ENCODE measurements at places on chromosomes 4 and X.
A peak's percentile ranks its signal among the peaks of the same experiment; 100 is the strongest.

- DNase-seq: no peak
Observed at GRCh38 chrX:129682979-129683378, 28.2 kb upstream of the APLN start.

GRCh38 chrX:72295745-72296144, 10.0 kb downstream of the CITED1 start:
- no peak for DNase-seq

DNA sequence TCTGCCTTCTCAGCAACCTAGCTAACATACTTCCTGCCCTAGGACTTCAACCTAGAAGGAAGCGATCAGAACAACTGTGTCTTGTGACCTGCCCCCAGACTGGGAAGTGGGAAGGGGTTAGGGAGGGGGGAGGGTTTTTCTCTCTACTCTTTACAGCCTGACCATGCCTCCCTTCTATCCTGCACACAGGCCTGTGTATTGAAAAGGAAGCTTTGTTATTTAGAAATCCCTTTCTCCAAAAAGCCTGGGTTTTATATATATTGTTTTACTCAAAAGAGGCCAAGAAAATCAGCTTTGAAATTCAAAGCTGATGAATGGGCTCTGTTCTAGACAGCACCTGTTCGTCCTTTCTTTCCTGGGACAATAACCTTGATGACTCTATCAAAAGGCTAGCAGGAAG, 35.2 kb upstream of the SMS start:
- no peak for DNase-seq

GRCh38 chr4:8117278-8117682, 41.3 kb downstream of the ABLIM2 start:
- peak; percentile 65 for DNase-seq

DNA sequence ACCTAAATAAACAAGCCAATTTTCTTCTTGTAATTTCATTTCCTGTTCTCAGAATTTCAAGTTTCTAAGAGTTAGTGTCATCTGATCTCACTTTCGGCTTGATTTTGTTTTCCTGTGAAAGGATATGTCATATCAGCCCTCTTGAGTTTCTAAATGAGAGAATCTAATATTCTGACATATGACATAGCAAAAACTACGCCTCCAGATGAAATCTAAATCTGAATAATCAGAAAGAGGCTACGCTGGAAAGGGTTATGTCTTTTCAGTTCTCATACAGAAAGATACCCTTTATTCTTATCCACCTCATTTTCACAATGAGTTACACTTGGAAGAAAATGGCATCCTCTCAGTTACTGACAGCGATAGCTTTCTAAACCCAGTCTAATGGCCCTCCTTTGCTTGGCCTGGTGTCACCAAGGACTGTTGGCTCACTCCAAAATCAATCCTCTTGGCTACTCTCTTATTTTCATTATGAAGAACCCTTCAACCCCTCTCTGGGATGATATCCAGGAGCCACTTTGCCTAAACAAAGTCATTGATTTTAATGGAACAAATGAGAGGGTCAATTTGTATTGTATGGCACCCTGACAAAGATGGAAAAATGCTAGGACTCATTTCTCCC, 65.6 kb downstream of the ASB9 start:
- DNase-seq: no peak

GRCh38 chrX:36035550-36035949, 116.0 kb downstream of the CFAP47 start:
- DNase-seq: no peak

DNA sequence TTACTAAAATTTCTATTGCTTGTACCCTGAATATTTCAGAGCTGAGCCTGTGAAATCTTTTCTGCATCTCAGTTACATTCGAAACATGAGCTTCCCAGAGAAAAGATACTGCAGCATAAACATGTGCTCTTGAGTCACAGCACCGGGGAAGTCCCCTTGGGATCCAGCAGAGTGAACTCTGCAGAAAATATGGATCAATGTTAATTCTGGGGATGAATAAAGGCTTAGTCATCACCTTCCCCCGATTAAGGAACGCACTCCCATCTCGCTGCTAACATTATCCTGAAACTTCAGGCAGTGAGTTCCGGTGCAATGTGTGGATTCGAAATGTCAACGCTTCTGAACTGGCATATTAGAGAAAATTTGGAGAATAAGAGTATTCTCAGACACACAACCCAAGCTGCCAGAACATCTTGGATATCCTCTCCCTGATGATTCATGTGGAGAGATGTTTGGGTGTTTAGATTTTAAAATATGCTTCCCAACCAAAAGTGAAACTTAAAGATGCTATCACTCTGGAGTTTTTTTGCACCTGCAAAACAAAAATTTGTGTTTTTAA, 90.8 kb downstream of the IRF2 start:
- DNase-seq: no peak

DNA sequence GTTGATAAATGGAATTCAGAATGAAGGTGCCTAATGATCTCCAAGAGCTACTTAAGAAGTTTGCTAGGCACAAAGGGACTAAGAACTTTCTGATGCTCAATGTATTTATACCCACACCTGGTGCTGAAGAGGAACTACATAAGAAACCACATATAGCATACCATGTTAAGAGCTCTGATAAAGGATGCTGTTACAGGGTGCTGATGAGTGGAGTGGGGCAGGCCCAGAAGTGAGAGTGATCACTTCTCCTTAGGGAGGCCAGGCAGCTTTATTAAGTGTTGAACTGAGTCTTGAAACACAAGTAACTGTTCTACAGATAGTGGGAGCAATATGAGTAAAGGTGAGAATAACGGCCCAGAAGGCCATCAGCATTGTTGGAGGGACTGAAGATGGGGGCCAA, 68.3 kb upstream of the CHRDL1 start:
- no peak for DNase-seq

DNA sequence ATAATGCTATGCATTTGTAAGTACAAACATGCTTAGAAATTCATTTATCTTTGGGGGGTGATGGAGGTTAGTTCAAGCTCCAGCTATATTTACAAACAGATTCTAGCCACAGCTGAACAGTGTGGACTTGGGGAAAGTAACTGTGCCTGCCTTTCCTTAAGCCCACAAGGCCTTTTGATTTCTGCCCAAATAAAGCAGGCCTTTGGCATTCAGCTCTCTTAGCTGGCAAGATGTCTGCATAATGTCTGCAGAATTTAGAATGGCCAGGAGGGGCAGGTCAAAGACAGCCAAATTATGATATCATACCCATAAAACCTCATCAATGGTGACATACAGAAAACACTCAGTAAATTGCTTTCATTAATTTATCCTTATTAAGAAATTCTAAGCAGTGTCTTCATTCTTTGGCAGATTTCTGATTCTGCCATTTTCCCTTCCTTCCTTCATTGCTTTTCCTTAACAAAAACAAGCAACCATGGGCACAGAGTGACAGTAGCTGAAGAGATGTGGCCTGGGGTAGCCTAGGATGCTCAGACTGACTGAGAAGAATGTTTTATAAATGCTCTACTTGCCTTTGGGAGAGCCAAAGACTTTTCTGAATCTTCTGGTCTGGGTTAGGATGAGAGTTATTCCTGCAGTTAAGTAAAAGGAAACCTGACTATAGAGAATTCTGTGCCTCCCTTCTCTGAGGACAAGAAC, 538.7 kb upstream of the NR3C2 start:
- no peak for DNase-seq

- DNase-seq: no peak
Observed at GRCh38 chr4:106273831-106274230, 42.2 kb downstream of the TBCK start.

- DNase-seq: peak; percentile 79
Observed at GRCh38 chrX:120244735-120245498, 5.7 kb upstream of the ZBTB33 start.

DNA sequence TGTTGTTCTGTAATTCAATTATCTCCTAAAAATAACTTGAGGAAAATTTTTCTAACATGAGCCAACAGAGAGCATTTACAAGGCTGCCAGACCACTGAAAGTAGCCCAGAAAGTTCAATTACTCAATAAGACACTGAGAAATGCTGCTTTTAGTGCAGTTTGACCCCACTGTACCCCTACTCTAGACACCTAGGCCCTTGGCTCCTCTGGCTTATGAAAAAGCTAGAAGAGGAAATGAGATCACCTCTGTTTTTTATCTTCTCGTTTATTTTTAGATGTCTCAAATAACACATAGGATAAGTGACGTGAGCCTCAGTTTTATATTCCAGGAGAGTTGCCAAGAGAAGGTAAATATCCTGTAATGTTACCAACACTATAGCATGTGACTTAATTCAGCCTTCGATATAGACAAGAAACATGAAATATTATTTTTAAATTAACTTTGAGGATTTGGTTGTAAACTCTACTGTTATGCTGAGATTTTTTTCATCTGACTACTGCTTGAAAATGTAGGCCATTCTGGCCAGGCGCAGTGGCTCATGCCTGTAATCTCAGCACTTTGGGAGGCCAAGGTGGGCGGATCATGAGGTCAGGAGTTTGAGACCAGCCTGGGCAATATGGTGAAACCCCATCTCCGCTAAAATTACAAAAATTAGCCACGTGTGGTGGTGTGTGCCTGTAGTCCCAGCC, 24.4 kb downstream of the TNIP3 start:
- no peak for DNase-seq

- no peak for DNase-seq
Observed at GRCh38 chrX:65300104-65300809, 234.3 kb downstream of the LAS1L start.

DNA sequence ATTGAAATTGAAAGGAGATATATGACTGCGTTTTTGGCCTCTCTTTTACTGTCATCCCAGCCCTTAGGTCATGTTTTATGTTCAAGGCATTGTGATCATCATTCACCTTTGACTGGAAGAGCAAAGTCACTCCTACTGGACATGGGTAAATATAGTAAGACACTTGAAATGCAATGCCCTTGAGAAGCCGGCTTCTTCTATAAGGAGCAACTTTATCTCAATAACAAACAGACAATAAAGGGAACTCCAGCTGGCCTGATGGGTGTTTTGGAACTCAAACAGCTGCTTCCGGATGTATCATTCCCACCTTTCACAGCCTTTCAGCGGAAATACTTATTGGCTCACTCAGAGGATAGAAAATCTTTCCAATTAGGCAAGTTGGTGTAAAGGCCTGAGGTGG, 65.1 kb upstream of the C4orf54 start:
- DNase-seq: no peak

DNA sequence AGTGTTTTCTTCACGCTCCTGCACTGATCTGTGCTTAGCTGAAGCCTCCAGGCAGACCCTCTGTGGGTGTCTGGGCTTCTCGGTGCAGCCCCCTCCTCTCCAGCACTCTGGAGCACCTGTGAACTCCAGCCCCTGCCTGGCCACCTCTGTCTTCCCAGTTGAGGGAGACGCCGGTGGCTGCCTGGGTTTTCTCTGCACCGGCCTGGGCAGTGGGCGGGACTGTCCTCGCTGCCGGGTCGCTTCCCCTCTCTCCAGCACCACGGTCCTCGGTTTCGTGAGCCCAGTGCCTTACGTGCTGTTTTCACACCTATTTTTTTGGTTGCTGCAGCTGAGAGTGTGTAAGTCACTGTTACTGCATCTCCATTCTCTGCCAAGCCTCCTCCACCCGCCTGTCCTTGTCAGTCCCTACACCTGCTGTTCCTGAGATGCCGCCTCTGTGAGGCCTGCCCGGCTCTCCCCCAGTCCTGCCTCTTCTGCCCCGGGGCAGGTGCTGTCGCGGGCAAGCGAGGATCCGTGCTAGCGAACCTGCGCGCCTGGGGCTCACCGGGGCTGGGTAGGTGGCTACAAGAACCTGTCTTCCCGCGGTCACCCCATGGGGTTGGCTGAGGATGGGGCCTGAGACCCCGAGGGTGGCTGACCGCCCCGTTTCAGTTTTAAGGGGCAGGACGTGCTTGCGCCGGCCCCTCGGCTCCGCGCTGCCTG, 2.4 kb upstream of the FGFRL1 start:
- DNase-seq: peak; percentile 76

GRCh38 chr4:26839016-26839415, 21.6 kb upstream of the STIM2 start:
- no peak for DNase-seq

DNA sequence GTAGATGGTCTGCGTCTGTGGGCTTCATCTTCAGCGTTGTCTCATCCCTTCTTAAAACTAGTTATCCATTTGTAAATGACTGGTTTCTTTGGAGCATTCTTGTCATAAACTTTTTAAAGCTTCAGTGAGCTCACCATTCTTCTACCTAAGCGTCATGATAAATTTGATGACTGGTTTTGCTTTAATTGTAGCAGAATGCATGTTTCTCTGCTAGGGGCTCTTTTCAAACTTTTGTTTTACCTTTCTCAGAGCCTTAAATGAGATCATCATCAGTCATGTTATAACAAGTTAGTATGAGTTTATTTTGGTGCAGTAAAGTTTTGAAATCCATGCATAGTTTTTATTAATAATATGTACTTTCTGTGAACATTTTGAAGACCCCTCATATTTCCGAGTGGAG, 6.3 kb upstream of the ADGRL3 start:
- no peak for DNase-seq

All from activated effector memory CD4-positive, alpha-beta T cell treated with anti-CD3 and anti-CD28 coated beads, Interleukin-2, amount 50 U/mL, for 16 hours (primary cell).